ENCODE measurements at places on chromosomes 4 and X.
A peak's percentile ranks its signal among the peaks of the same experiment; 100 is the strongest.

DNA sequence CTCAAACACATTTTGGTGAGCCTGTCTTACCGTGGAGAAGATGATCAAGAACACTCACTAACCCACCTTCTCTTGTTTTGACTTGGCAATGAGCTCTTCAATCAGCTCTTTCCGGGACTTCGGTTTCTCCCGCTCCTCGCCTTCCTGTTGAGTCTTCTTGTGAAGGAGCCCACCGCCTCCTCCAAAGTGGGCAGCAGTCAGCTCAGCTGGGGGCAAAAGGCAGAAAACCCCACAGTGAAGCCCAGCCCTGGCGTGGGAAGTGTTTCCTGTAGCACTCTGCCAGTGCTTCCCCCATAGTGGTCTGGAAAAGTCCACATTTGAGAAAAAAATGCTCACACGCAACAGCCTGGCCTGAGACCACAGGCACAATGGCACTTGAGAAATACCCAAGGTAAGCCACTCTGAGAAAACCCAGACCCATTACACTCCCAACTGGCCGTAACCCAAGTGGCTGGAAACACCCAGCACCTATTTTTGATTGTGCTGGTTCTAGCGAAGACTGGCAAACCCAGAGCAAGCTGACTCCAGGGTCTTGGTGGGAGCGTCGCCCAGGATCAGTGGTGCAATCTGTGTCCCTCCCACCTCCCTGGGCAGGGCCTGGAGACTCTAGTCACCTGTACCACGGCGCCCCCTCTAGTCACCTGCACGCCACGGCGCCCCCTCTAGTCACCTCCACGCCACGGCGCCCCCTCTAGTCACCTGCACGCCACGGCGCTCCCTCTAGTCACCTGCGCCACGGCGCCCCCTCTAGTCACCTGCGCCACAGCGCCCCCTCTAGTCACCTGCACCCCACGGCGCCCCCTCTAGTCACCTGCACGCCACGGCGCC lies 8.6 kb downstream of the NOP14 start:
- peak; percentile 72 for DNase-seq

- DNase-seq: peak; percentile 24
Observed at GRCh38 chr4:37068580-37068979, 176.0 kb upstream of the NWD2 start.

- DNase-seq: no peak
Observed at GRCh38 chr4:55035892-55036291, 89.5 kb downstream of the KDR start.

- peak; percentile 67 for DNase-seq
Observed at GRCh38 chr4:39970671-39971640, 6.8 kb downstream of the PDS5A start.

DNA sequence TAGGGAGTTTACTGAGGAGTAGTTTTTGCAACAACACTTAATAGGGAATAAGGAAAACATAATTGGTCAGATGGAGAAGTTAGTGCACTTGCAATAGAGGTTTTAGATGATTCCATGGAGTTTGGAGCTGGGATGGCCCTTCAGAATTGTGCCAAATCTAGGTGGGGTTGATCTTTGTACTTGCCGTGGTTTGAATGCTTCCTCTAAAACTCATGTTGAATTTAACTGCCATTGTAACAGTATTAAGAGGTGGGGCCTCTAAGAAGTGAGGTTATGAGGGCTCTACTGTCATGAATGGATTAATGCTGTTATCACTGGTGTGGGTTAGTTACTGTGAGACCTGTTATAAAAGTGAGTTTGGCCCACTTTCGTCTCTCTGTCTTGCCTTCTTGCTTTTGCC lies 94.4 kb upstream of the BOD1L1 start:
- DNase-seq: no peak

DNA sequence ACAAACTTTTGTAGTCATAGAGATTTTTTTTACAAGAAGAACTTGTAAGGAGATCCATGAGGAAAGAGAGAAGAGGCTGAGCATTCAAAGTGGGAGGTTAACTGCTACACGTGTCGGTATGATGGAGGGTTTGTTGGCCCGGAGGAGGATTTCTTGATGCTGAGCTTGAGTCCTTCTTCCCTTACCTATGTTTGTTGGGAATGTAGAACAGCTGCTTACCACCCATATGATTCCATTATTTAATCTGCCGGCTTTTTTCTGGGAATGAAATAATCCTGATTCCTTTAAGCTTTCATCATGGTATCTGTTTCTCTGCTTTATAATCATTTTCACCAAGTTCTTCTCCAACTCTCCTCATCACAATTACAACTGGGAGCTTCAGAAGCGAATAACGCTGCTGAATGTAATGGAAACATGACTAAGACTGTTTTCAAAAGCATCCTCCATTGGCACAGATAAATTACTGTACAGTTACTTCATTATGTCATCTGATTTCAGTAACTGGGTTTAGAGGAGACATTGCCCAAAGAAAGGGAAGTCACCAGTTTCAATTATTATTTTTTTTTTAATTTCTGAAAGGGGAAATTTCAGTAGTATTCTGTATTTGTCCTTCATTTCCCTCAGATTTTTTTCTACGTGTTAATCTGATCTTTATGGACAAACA lies 420.6 kb downstream of the SPRY1 start:
- DNase-seq: no peak

GRCh38 chr4:82779032-82779431 lies 19.6 kb downstream of the SCD5 start:
- DNase-seq: no peak

DNA sequence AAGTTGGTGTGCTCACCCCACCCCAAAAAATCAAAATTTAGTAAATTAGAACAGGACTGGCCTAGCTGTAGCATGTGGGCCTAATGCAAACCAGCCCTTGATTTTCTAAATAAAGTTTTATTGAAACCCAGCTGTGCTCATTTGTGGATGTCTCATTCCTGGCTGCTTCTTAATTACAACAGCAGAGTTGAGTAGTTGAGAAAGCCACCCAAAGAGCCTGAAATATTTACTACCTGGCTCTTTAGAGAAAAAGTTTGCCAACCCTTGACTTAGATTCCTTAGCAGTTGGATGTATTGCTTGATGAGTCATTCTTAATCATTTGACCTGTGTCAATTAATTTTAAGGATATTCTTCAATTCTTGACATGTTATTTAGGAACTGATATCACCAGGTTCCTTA lies 168.3 kb upstream of the PUDP start:
- no peak for DNase-seq

DNA sequence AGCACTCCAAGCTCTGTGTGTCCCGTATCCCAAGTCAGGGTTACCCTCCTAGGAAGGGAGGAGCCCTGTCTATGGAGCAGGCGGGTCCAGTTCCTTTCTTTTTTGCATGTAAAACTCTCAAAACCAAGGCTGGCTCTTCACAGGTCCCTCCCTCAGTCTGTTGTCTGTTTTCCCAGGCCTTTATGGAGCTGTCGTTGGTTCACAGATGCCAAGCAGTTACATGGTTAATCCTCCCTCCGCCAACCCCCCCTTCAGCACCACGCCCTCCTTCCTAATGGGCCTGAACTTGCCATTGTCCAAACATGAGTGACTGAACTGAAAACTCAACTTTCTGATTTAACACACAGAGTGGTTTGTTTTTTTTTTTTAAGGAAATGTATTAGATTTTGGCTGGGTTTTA lies 148.3 kb downstream of the STOX2 start:
- DNase-seq: no peak

- no peak for DNase-seq
Observed at GRCh38 chr4:185357211-185357610, 38.5 kb downstream of the LRP2BP start.

DNA sequence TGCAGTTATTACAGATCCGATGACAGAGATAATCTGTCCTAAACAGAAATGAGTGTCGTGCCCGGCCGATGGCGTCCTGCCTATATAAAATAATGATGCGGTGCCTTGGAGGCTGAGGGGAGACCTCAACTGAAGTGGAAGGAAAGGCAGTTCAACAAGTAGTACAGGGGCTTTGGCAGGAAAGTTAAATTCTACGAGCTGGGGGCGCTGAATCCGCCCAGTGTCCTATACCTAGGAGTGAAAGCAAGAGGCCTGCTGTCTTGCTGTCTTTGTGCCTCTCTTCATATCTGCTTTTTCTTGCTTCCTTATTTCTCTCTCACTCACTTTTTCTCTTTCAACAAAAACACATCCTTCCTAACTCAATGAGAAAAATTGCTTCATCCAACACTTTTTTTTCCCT lies 82.2 kb upstream of the PRPS2 start:
- no peak for DNase-seq

DNA sequence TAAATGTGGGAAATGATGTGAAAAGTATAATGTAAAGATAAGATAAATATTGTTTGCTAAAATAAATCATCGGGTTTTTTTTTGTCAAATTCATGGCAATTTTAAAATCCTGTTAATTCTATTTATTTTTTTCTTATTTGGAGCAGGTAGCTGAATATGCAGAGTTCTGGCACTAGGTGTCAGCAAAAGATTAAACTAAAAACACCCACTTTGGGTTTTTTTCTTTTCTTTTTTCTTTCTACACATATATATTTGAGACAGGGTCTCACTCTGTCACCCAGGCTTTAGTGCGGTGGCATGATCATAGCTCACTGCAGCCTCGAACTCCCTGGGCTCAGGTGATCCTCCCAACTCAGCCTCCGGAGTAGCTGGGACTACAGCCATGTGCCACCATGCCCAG lies 6.9 kb upstream of the RAP2C start:
- peak; percentile 26 for DNase-seq

DNA sequence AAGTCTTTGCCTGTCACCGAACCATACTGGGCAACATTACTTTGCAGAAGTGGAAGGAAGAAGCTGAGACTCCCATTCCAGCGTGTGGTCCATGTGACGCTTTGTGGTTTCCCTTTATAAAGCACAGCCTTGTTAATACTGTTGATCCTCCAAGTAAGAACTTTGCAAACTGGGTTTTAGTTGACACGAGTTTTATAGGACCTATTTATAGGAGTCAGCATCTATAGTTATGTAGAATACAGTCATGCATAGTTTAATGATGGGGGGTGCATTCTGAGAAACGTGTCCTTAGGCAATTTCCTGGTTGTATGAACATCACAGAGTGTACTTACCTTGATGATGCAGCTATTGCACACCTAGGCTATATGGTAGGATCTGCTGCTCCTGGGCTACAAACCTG lies 1879.4 kb upstream of the TENM3 start:
- no peak for DNase-seq

- DNase-seq: no peak
Observed at GRCh38 chrX:154467556-154467955, 9.5 kb downstream of the PLXNA3 start.

DNA sequence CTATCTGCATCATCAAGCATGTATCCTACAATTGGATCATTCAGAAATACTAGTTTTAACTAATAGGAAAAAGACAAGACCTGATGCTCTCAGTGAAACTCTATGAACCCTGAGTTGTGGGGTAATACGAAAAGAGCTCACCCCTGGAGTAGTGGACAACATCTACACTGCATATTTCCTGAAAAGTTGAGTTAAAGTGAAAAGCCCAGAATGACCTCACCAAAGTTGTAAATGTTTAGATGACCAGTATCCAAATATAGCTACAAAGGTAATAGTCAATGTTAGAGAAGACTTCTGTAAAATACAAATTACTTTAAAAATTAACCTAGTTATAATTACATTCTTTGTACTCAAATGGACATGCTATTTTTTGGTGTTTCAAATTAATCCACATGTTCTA lies 52.8 kb upstream of the SRPX start:
- DNase-seq: no peak

DNA sequence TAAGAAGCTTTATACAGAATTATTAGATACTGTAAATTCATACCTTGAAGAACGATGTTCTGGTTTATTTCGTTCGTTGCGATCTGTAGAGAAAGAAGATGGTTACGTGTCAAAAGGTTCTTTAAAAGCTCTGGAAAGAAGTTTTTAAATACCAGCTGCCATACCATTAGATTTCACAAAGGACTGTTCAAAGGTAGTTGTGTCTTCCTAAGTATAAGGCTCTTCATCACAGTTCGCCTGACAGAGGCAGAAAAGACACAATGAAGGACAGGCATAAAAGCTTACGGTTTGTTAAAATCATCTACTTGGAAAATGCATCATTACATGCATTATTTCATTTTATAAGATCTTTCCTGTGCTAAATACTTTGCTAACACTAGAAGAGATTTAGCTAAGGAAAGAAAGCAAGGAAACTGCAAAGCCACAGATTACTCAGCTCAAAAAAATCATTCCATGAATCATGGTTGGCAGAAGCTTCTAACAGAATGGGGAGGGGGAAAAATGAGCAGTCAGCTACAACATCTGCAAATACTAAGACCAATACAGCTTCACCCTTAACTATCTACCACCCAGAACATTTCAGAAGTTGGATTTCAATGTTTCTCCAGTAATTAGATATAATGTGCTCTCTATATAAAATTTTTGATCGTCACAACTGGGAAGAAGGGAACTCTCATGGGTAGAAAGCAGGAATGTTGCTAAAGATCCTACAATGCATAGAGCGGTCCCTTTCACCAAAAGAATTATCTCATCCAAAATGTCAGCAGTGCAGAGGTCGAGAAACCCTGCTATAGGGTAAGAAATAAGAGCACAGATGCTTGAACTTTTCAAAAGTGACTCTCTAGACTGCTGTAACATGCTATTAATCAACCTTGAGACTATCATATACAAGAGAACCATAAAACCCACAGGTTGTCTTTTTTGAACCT lies 50.7 kb upstream of the PRSS48 start:
- DNase-seq: no peak

DNA sequence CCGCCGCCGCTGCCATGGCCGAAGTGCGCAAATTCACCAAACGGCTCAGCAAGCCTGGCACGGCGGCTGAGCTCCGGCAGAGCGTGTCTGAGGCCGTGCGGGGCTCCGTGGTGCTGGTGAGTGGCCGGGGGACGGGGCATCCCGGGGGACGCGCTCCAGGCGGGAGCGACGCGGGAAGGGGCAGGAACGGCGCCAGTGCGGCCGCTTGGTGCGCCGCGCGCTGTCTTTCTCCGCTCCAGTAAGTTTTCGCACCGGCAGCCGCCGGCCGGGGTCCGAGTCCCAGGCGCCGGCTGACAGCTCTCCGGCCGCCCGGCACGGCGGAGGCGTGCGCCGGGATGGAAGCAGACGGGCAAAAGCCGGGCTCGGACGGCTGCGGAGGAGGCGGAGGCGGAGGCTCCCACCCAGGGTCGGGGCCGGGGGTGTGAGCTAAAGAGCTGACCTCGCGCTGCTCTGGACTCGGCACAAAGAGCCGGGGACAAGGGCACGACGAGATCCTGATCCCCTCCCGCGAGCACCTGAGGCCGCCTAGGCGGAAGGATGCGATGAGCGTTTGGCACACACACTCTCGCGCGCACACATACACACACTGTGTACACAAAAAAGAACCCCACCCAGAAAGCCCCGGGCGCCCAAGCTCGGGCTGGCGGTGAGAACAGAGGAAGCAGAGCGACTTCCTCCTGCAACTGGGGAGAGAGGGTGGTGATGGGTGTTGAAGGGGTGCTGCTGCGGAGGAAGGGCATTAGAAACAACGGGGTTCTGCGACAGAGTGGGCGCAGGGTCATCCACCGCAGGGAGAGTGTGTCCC lies 545 bp downstream of the DOCK11 start:
- peak; percentile 73 for DNase-seq

- DNase-seq: no peak
Observed at GRCh38 chr4:102447413-102447812, 53.7 kb upstream of the NFKB1 start.

DNA sequence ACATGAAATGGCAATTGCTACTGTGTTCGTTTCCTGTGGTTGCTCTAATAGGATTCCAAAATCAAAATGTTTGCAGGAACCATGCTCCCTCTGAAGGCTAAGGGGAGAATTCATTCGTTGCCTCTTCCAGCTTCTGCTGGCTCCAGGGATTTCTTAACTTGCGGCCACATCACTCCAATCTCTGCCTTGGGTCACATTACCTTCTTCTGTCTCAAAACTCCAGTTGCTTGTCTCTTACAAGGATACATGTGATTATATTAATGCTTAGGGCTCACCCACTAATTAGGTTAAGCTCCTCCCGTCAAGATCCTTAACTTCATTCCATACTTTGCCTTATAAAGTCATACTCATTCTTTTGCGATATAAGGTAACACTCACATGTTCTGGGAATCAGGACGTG lies 208.4 kb downstream of the RBM46 start:
- no peak for DNase-seq

Data from NAMALWA (cell line).